ENCODE measurements at places on chromosomes 7 and 10. TPM values are rescaled to one million over a fixed set of nuclear protein-coding genes. Genes with fewer than 3 reads are reported as not detected.

Gene AGR2
- not detected for total RNA-seq

Gene SAMD9L
- total RNA-seq, result 16.4 TPM

Gene KCNH2
- total RNA-seq, result 0.77 TPM

Gene GTF2I
- 121 TPM for total RNA-seq

Gene ZNF107
- total RNA-seq, result 21.1 TPM

Gene ZDHHC6
- total RNA-seq, result 61.1 TPM

Gene CDC14C
- total RNA-seq, result not detected

Gene ZNF467
- total RNA-seq, result 0.53 TPM

Gene TMEM213
- total RNA-seq, result 0.39 TPM
